ENCODE measurements at places on chromosomes 12 and 14. TPM values are rescaled to one million over a fixed set of nuclear protein-coding genes. Genes with fewer than 3 reads are reported as not detected.

Gene RNFT2
- 2.9 TPM for total RNA-seq

Gene LRTM2
- total RNA-seq: not detected

Gene RDH12
- total RNA-seq: 1.5 TPM

Gene FAM186B
- total RNA-seq: 0.17 TPM

Gene KRT79
- total RNA-seq: 0.07 TPM

DNA sequence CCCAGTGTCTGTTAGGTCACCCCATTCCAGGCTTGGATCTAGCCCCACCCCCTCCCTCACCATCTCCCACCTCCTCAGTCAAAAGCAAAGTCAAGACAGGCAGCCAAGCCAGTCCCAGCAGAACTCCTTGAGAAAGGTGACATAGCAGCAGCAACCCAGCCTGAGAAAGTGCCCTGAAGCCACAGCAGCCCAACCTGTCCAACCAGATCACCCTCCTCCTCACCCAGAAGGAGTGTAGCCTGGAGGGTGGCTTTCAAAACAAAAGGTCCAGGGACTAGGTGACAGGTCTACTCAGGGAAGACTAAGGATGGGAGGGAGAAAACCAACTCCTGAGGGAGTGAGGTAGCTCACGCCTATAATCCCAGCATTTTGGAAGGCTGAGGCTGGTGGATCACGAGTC, 5.2 kb downstream of the RAB15 start:
- no peak overlapping the region for H3K4me3 ChIP-seq
- peak; percentile 28 for DNase-seq
- no peaks in the 10 kb centered on the region for H3K36me3 ChIP-seq
- no peaks in the 10 kb centered on the region for H3K27me3 ChIP-seq
- peaks cover 6% of the 10 kb centered on the region for H3K4me1 ChIP-seq

- H3K27me3 ChIP-seq: no peaks in the 10 kb centered on the region
- H3K27ac ChIP-seq: no peak overlapping the region
- DNase-seq: no peak
- peaks cover 5% of the 10 kb centered on the region for H3K4me1 ChIP-seq
These were observed 43.4 kb downstream of the PPP2R5E start for GRCh38 chr14:63499701-63500250.

- H3K4me1 ChIP-seq: no peaks in the 10 kb centered on the region
- no peak overlapping the region for H3K27ac ChIP-seq
- DNase-seq: no peak
- no peaks in the 10 kb centered on the region for H3K36me3 ChIP-seq
- no peak overlapping the region for H3K4me3 ChIP-seq
These were observed 141.5 kb upstream of the ARID2 start for GRCh38 chr12:45587877-45588533.

DNA sequence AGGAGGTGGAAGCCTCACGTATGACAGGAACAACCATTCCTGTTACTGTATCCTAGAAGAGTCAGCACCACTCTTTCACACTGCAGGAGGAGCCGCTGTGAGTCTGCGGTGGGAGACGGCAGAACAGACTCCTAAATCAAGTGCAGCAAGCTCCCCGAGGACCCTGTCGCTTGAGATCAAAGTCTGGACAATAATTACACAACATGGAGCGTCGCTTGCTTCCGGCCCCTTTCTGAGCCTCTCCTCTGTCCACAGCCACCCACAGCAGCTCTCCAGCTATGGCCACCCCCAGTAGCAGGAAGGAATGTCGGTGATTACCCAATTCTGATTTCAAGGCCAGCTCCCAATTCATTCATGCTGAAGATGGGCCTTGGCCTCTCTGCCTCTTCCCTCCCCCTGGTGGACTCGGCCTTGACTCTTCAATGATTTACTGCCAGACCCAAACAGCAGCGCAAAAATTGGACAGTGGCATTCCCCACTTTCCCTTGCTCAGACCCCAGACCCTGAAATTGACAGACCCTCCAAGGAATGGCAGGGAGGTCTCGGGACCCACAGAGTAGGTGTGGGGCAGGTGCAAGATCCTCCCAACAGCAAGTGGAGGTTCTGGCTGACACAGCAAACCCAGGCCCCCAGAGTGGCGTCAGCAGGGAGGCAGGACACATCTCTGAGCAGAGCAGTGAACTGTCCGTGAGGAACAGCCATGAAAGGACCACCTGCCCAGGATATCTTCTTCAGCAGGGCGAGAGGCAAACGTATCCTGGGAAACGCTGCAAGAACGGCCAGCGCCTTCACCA, 272.7 kb upstream of the DIO3 start:
- H3K4me3 ChIP-seq: no peak overlapping the region
- peak overlapping the region; percentile 93 for H3K27ac ChIP-seq
- peaks cover 35% of the 10 kb centered on the region for H3K4me1 ChIP-seq

DNA sequence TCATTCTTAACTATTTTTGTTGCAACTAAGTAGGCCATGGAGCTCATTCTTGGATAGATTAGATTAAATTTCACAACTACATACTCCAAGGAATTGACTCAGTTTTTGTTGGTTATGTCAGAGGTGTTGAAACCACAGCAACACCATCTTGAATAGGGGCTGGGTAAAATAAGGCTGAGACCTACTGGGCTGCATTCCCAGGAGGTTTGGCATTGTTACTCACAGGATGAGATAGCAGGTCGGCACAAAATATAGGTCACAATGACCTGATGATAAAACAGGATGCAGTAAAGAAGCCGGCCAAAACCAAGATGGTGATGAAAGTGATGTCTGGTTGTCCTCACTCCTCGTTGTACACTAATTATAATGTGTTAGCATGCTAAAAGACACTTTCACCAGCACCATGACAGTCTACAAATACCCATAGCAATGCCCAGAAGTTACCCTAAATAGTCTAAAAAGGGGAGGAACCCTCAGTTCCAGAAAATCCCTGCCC, 20.9 kb downstream of the DMAC2L start:
- H3K4me3 ChIP-seq: no peak overlapping the region
- no peak overlapping the region for H3K27ac ChIP-seq
- H3K36me3 ChIP-seq: no peaks in the 10 kb centered on the region

- H3K4me3 ChIP-seq: no peak overlapping the region
- peaks cover 7% of the 10 kb centered on the region for H3K4me1 ChIP-seq
- H3K36me3 ChIP-seq: no peaks in the 10 kb centered on the region
- peak overlapping the region; percentile 52 for H3K27ac ChIP-seq
These were observed 9.5 kb upstream of the BDKRB1 start for GRCh38 chr14:96246539-96246847.

- no peaks in the 10 kb centered on the region for H3K36me3 ChIP-seq
- H3K27ac ChIP-seq: no peak overlapping the region
- H3K4me3 ChIP-seq: no peak overlapping the region
- no peaks in the 10 kb centered on the region for H3K27me3 ChIP-seq
- no peak for DNase-seq
These were observed 2.3 kb upstream of the CDCA4 start for GRCh38 chr14:105023144-105023543.

GRCh38 chr12:95870897-95871296, 12.1 kb downstream of the SNRPF start:
- H3K36me3 ChIP-seq: no peaks in the 10 kb centered on the region
- H3K27me3 ChIP-seq: no peaks in the 10 kb centered on the region
- no peaks in the 10 kb centered on the region for H3K4me1 ChIP-seq
- DNase-seq: no peak
- H3K4me3 ChIP-seq: no peak overlapping the region
- no peak overlapping the region for H3K27ac ChIP-seq

GRCh38 chr14:35296545-35296944, 4.4 kb downstream of the PSMA6 start:
- no peaks in the 10 kb centered on the region for H3K27me3 ChIP-seq
- H3K4me1 ChIP-seq: peaks cover 12% of the 10 kb centered on the region
- DNase-seq: no peak

- no peaks in the 10 kb centered on the region for H3K27me3 ChIP-seq
- H3K4me1 ChIP-seq: peaks cover 9% of the 10 kb centered on the region
- H3K4me3 ChIP-seq: no peak overlapping the region
- no peaks in the 10 kb centered on the region for H3K36me3 ChIP-seq
- no peak for DNase-seq
- no peak overlapping the region for H3K27ac ChIP-seq
These were observed 214.2 kb downstream of the ADAMTS20 start for GRCh38 chr12:43337571-43338444.

DNA sequence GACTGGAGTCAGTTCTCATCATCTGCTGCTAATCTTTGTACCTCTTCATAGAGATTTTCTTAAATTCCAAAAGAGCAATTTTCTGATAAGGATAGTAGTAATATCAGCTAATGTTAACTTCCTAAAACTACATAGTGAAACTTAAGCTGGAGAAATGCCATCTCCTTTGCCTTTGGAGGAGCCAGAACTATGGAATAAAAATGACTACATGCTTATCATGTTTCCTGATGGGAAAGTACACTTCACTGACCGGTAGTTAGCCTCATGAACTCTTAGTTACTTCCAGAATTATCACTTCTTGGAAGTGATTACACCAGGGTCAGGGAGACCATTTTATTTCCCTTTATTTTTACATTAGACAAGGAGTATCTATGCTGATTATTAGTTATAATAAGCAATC, 1222.1 kb upstream of the TMEM132C start:
- no peaks in the 10 kb centered on the region for H3K27me3 ChIP-seq
- no peak overlapping the region for H3K27ac ChIP-seq
- no peak for DNase-seq

GRCh38 chr12:79420146-79420618, 270.6 kb downstream of the PAWR start:
- no peaks in the 10 kb centered on the region for H3K27me3 ChIP-seq
- peak overlapping the region; percentile 56 for H3K27ac ChIP-seq
- H3K4me1 ChIP-seq: peaks cover 36% of the 10 kb centered on the region
- peak; percentile 80 for DNase-seq

DNA sequence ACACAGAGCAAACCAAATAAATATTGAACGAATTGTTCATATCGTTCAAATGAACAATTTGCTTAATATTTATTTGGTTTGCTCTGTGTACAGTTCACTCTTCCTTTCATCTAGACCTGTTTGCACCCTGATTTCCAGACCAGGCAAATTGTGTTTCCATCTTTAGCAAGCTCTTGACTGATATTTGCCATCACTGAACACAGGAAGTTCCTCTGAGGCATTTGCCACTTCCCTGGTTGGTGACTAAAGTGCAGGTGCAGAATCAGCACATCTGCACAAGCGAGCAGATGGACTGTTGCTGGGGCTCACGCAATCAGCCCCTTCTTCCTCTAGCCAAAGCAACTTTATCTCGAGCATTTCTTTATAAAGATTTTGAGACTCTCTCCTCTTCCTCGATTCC, 112.9 kb downstream of the DAAM1 start:
- H3K4me3 ChIP-seq: no peak overlapping the region
- H3K4me1 ChIP-seq: peaks cover 16% of the 10 kb centered on the region
- H3K36me3 ChIP-seq: no peaks in the 10 kb centered on the region

GRCh38 chr12:11067514-11067913, 5.4 kb upstream of the TAS2R46 start:
- no peaks in the 10 kb centered on the region for H3K4me1 ChIP-seq
- H3K27ac ChIP-seq: no peak overlapping the region
- no peaks in the 10 kb centered on the region for H3K36me3 ChIP-seq
- no peak for DNase-seq

DNA sequence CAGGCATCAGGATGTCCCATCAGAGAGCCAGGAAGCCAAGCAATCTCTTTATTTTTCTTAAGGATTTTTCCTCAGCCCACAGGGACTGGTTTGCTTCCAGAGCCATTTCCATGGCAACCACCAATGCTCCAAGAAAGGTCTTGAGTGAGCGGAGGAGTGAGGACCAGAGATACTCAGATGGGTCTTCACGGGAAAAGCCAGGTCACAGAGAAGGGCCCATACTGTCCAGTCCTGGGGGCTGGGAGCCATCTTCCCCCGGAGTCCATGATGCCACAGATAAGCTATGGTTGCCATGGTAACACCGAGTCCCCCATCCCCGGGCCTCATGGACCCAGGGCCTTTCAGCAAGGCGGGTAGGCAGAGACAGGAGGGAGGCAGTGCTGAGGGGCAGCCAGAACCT, 28.6 kb downstream of the CMKLR1 start:
- H3K27ac ChIP-seq: no peak overlapping the region
- H3K4me3 ChIP-seq: no peak overlapping the region
- no peaks in the 10 kb centered on the region for H3K27me3 ChIP-seq
- peak; percentile 38 for DNase-seq
- peaks cover 24% of the 10 kb centered on the region for H3K4me1 ChIP-seq

DNA sequence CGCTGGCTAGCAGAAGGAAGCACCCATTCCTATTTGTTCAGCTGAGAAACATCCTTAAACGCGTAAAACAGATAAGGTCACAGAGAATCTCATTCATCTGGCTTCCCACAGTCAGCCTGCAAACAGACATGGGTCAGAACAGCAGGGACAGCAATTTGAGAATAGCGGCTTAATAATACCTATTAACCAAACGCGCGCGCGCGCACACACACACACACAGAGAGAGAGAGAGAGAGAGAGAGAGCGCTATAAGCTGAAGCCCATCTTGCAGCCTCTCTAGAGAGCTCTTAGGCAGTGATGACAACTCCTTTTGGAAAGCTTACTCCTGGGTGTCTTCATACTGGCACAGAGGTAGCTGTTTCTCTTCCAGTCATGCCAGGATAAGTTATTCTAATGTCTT, 26.4 kb downstream of the TMEM132D start:
- no peak overlapping the region for H3K27ac ChIP-seq
- H3K4me1 ChIP-seq: no peaks in the 10 kb centered on the region
- no peaks in the 10 kb centered on the region for H3K36me3 ChIP-seq
- H3K4me3 ChIP-seq: no peak overlapping the region
- no peak for DNase-seq
- H3K27me3 ChIP-seq: peaks cover 3% of the 10 kb centered on the region

DNA sequence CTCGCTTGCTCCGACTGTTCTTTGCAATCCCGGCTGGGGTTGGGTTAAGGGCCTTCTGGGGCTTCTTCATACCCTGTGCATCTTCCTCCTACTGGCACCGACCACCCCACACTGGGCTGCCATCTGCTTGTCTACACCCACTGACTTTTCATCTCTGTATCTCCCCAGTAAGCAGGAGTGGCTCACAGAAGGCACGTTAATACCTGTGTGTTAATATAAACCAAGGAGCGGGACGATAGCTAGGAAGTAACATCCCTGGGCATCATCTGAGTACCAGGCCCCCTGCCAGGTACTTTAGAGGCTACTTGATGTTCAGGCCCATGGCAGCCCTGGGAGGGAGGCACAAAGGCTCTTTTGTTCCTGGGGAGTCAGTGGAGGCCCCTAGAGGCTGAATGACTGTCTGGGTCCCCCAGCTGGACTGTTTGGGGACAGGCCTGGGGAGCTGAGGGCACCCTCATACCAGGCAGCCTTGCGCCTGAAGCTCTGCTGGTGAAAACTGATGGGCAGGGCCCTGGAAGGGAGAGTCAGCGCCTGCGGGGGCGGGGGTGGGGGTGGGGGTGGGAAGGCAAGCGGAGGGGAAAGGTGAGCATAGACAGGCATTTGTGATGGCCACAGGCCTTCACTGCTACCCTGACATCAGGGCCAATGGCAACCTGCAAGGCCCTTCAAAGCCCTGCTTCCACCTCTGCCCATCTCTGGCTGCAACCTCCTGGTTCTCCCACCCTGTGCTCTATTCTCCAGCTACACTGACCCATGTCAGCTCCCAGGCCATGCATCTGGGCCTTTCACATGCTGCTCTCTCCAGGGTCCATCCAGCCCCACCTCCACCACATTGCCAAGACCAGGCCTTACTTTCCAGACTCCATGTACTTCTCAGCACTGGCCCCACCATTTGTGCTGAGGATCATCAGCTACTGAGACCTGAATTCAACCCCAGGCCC, 34.2 kb upstream of the DEGS2 start:
- no peak for DNase-seq
- no peaks in the 10 kb centered on the region for H3K36me3 ChIP-seq

GRCh38 chr12:48925304-48926011, at the start of gene FKBP11:
TSS of gene FKBP11 (minus strand) at chr12:48925492. CDS start at chr12:48925428, 64 bp downstream.
- peak within 1 kb of the TSS; percentile 41 for H3K27ac ChIP-seq
- H3K4me3 ChIP-seq: peak within 1 kb of the TSS; percentile 99
- peak; percentile 80 for DNase-seq
- H3K36me3 ChIP-seq: no peaks in the 10 kb centered on the region
- H3K4me1 ChIP-seq: peaks cover 3% of the 10 kb centered on the region
- H3K27me3 ChIP-seq: no peaks in the 10 kb centered on the region

- no peaks in the 10 kb centered on the region for H3K36me3 ChIP-seq
- peaks cover 37% of the 10 kb centered on the region for H3K27me3 ChIP-seq
- no peak overlapping the region for H3K4me3 ChIP-seq
- no peak overlapping the region for H3K27ac ChIP-seq
- H3K4me1 ChIP-seq: peaks cover 6% of the 10 kb centered on the region
These were observed 25.0 kb downstream of the SYNDIG1L start for GRCh38 chr14:74400919-74401503.
